ENCODE measurements at places on chromosomes 1 and 21. TPM values are rescaled to one million over a fixed set of nuclear protein-coding genes. Genes with fewer than 3 reads are reported as not detected.

DNA sequence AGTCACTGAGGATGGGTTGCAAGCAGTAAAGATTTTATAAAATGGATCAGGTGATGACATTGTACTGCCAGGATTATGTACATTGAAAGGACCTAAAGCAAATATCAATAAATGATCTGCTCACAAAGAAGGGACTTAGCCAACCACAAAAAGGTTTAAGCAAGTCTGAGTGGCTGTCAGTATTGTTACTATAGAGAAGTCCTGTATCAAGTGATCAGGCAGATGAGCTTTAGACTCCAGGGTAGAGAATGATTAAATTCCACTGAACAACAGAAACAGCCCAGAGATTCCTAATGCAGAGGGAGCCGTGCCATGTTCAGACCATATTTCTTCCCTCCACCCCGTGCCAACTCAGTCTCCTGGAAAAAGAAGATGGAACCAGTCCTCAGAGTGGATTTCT lies 138.9 kb downstream of the SETD4 start:
- DNase-seq: no peak

- DNase-seq: no peak
These were observed 25.7 kb upstream of the ERO1B start for GRCh38 chr1:236307435-236307834.

DNA sequence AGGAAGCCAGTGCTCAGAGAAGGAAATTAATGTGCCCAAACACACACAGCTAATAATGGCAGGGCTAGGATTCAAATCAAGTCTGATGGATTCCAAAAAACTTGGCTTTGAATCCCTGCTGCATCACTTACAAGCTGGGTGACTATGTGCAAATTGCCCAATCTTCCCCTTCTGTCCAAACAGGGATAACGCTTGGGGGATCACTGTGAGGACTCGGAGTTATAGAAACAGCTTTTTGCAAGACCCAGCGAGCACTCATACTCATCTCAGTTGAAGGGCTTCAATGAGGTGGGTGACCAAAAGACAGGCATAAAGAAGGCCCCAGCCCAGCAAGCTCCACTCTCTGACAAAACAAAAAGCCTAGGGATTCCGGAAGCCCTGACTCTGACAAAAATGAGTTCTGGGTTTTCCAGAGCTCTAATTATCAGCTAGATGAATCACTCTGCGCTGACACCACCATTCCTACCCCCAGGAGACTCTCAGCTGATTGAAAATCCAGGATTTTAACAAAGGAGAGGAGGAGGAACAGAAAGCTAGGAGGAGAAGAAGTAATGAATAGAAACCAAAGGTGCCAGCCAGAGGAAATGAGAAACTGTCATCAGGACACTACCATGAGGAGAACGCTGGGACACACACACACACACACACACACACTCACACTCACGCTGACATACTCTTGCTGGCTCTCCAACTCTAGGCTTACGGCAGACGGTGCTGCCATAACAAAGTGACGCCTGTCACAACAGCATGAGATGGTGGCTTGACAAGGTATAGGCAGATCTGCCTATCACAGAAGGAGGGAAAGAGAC lies 1.6 kb upstream of the STK40 start:
- no peak for DNase-seq

- no peak for DNase-seq
These were observed 1.2 kb downstream of the GTF2B start for GRCh38 chr1:88890131-88890530.

- DNase-seq: no peak
These were observed 731.4 kb downstream of the KCNT2 start for GRCh38 chr1:195876792-195877191.

OVAAL gene
- total RNA-seq: not detected

LCE1E gene
- not detected for total RNA-seq

INKA2 gene
- total RNA-seq: 3.0 TPM
